ENCODE measurements at places on chromosomes 3 and 15.

DNA sequence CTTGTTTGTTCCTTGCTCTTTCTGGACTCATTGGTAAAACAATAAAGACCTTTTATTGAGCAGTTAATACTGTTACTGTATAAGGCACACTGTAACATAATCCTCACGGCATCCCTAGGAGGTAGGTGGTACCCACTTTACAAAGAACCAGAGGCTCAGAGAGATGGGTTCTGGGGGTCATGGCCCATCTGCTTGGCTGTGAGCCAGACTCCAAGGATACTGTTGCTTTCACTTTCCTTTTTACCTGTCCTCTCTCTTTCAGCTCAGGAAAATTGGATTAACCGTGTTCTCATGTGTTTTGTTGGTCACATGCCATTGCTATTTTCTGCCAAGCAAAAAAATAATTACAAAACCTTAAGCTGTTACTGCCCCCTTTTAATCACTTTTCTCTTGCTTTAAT, 34.8 kb upstream of the FILIP1L start:
- DNase-seq, result no peak

GRCh38 chr3:173584838-173585831, 187.6 kb downstream of the NLGN1 start:
- DNase-seq, result no peak

- DNase-seq, result no peak
Measured at GRCh38 chr3:117820658-117821299, 1111.2 kb downstream of the TUSC7 start.

- no peak for DNase-seq
Measured at GRCh38 chr3:53146319-53146891, 14.6 kb upstream of the PRKCD start.

GRCh38 chr3:143888846-143889245, 40.6 kb upstream of the SLC9A9 start:
- no peak for DNase-seq

DNA sequence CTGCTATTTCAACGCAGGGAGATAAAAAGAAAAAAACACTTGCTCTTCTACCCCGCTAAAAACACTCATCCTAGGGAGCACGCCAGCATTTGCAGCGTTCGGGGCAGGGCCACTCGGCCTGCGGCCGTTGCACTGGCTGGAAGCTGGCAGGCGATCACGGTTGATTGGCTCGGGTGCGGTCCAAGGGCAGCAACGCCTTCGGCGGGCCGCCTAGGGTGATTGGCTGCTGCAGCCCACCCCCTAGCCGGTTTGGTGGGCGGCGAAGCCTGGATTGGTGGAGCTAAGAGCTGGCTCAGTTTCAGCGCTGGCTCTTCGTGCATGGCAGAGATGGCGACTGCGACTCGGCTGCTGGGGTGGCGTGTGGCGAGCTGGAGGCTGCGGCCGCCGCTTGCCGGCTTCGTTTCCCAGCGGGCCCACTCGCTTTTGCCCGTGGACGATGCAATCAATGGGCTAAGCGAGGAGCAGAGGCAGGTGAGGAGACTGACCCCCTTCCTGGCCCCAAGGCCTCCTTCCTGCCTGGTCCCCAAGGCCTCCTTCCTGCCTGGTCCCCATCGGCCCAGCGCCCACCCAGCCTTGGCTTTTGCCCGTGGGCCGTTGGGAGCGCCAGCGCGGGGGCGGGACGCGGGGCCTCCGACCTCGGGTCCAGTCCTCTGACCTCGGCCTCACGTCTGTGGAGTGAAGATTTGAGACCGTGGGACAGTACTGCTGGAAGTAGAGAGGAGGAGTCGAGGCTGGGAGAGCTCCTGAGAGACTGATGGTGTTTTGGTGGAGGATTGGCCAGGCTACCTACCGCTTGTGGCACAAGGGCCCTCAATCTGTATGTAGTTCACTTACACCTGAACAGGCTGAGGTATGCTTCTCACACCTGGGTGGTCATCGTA, at the start of gene IVD:
Gene IVD (plus strand): TSS at position 295 of the 881 bp plus-strand sequence. CDS start 33 bp downstream, at position 328.
- peak; percentile 83 for DNase-seq

GRCh38 chr3:6602329-6602728, 258.6 kb upstream of the GRM7 start:
- no peak for DNase-seq

- no peak for DNase-seq
Measured at GRCh38 chr15:74336061-74337005, 31.1 kb downstream of the CYP11A1 start.

DNA sequence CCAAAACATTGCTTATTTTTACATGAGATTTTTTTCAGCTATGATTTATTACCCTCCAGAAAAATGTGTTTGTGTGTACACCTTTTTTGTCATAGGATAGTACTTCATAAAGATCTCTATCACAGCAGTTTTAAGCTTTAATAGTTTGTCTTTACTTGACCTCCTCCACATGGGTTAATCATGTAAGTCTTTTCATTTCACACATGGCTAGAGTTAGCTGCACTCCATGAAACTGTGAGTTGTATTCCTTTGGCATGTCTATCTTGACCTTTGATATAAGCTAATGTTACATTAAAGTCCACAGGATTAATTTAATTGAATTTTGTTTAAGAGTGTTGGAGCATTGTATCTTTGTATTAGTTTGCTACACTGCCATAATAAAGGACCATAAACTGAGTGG, 217.1 kb downstream of the OTOL1 start:
- no peak for DNase-seq

GRCh38 chr3:138136201-138136600, 4.0 kb upstream of the A4GNT start:
- no peak for DNase-seq

GRCh38 chr3:12620729-12621128, 43.2 kb downstream of the RAF1 start:
- no peak for DNase-seq

DNA sequence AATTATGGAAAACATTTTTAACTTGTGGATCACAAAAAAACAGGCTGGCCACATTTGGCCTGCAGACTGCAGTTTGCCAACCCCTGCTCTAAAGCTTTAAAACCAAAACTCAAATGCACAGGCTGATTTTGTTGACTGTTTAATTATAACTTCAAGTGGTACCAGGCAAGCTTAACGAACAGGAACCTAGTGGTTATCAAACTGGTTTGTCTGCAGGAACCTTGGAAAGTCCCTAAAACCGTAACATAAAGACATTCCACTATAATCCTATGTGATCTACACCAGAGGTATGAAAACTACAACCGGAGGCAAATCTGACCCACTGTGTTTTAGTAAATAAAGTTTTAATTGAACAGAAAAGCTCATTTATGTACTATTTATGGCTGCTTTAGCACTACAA, 52.4 kb downstream of the TBL1XR1 start:
- DNase-seq, result no peak

GRCh38 chr3:151155409-151156128, 47.4 kb downstream of the GPR171 start:
- no peak for DNase-seq

DNA sequence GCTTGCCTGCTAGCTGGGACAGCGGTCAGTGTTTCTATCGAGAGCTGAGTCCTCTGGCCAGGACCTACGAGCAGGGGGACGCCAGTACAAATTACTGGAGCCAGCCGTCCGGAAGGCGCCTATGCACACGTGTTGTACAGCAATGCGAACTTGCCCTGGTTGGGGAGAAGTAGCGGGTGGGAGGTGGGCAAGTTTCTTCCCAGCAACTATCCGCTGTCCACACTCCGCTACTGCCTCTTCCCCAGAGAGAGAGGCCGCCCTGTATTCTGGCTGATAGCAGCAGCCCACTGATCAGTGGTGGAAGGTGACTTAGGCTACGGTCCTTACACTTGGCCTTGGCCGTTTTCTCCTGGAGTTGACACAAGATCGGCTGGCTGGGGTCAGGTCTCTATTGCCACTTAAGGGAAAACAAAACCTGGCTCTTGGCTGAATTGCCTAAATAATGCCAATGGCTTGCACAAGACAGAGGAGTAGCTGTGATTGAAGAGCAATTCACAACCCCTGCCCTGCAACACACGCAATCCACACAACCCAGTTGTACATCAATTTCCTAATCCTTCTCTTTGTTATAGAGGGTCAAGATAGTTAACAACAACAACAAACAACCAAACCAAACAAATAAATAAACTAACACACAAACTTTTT, 12.8 kb upstream of the SHC4 start:
- no peak for DNase-seq

- no peak for DNase-seq
Measured at GRCh38 chr15:60044636-60045270, 40.6 kb downstream of the FOXB1 start.

DNA sequence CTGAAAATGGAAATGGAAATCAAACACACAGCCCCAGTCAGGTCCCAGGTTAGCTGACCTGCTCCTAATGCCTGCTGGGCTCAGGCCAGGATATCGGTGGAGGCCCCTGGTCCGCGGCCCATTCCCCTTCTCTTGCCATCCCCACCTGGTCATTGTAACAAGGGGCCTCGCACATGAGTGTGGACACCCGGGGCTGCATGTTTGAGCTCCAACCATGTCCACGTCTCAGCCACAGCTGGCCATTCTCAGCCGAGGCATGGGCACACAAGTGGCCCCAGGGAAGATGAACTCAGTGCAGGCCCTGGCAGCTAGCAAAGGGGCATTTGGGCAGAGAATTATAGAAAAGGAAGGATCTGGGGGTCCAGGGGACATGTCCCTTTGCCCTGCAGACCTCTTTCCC, 41.7 kb downstream of the FAM174B start:
- no peak for DNase-seq

- no peak for DNase-seq
Measured at GRCh38 chr3:187902936-187903335, 157.7 kb upstream of the BCL6 start.

- no peak for DNase-seq
Measured at GRCh38 chr15:82858932-82859331, 49.5 kb downstream of the WHAMM start.

DNA sequence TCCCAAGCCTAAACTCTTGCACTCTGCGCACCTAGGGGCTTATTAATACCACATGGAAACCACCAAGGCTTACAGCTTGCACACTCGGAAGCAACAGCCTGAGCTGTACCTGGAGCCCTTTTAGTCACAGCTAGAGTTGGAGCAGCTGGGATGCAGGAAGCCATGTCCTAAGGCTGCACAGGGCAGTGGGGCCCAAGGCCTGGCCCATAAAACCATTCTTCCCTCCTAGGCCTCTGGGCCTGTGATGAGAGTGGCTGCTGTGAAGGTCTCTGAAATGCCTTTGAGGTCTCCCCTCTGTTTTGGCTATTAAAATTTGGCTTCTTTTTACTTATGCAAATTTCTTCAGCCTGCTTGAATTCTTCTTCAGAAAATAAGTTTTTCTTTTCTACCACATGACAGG, 383.9 kb upstream of the UBE2E2 start:
- DNase-seq, result no peak

- DNase-seq, result no peak
Measured at GRCh38 chr3:153429821-153430220, 267.8 kb downstream of the RAP2B start.

DNA sequence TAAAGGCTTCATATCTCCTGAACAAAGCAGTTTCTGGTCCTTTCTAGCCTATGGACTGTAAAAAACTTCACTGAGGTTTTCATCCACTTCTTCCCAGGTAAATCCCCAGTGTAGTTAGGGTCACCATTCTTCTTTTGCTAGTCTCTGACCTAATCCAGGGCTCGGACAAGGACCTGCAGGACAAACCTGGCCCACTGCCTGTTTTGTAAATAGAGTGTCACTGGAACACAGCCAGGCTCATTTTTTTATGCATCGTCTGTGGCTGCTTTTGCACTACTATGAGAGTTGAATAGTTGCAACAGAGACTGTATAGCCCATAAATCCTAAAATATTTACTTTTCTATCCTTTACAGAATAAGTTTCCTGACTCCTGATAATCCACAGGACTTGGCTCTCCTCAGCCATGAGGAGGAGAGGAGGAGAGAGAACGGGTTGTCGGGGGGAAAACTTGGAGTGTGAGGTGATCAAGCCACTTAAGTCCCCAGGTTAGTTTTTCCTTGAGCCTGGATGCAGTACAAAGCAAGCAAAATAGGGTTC, 29.0 kb downstream of the CCR3 start:
- no peak for DNase-seq

- no peak for DNase-seq
Measured at GRCh38 chr15:58472821-58473581, 41.2 kb downstream of the LIPC start.

GRCh38 chr15:36947035-36947719, 153.2 kb downstream of the MEIS2 start:
- no peak for DNase-seq

DNA sequence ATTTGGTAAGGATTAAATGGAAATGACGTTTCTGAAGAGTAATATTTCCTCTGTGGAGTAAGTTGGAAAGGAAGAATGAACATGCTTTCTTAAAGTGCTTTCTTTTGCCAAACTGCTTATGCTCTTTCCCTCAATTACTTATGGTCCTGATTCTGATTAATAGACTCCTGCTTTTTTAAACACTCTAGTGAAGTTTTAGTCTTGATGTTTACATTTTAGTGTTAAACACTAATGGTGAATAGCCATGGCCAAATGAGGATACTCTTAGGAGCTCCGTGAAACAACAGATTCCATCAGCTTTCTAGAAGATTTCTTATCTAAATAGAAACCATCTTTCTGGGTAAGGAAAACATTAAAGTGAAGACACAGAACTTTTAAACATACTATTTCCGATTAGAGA, 117.6 kb downstream of the P3H2 start:
- no peak for DNase-seq

DNA sequence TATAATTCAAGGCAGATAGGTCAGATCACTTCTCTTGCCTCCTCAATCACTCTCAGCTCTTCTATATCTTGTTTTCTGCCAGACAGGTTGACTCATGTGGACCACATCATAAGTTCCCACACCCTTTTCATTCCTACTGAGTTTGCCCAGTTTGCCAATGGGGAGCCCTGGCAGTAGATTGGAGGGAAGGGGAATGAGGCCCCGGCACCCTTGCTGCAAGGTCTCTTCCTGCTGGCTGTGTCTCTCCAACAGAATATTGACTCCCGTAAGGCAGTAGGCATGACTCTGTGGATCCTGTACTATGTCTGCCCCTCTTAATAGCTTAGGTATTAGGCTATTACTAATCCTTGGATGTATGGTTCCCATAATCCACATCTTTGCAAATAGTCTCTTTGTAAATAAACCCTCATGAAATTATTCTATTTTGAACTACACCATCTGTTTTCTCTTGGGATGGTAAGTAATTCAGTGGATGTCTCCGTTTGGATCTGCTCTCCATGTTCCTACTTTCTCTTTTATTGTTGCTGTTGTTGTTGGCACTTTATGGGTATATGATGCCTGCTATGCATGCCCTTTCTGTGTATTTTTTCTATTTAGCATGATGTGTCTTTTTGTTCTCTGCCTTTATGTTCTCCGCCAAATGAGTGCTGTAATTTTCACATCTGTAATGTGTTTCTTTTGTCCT, 65.5 kb upstream of the DCBLD2 start:
- no peak for DNase-seq

- no peak for DNase-seq
Measured at GRCh38 chr3:195596765-195597171, 13.0 kb upstream of the APOD start.

- DNase-seq, result no peak
Measured at GRCh38 chr15:43796566-43796965, 3.5 kb downstream of the SERINC4 start.

- no peak for DNase-seq
Measured at GRCh38 chr3:128143496-128143895, 9.8 kb upstream of the EEFSEC start.

DNA sequence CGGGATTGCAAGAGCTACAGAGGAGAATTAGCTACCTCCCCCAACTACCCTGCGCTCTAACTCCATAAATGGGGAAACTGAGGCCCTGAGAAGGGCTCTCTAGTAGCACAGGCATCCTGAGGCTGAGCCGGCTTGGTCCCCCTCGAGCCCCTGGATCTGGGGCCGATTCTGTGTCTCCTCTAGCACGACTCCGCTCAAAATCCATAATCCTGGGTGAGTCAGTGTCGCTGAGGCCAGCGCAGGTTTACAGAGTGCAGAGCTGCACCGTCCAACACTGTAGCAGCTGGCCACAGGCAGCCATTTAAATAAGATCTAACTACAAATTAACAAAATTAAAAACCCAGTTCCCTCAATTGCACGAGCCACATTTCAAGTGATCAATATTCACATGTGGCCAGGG, 10.8 kb downstream of the GATA2 start:
- no peak for DNase-seq

All from HS-27A (cell line).